ENCODE measurements at places on chromosomes 16 and 17.

- no peak for DNase-seq
Observed at GRCh38 chr17:72122010-72122764, 1.4 kb downstream of the SOX9 start.

DNA sequence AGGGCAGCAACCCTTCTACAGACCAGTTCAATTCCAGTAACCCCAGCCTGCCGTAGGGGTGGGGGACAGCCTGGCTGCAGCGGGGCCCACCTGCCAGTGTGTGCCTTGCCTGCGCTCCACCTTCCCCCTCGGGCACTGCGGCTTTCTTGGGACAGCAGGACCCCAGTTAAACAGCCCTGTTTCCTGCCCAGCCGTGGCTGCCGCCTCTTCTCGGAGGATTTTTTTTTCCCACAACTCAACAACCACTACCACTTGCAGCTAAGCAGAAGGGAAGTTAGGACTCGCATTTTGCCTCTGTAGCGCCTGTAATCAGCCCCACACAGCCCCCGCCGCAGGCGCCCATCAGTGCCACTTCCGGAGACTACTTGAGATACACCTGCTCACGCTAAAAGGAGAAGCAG, 76.1 kb downstream of the RAI1 start:
- DNase-seq, result no peak

- DNase-seq, result no peak
Observed at GRCh38 chr17:21418446-21419298, 42.5 kb downstream of the KCNJ12 start.

- no peak for DNase-seq
Observed at GRCh38 chr16:68117884-68118283, 32.7 kb downstream of the NFATC3 start.

DNA sequence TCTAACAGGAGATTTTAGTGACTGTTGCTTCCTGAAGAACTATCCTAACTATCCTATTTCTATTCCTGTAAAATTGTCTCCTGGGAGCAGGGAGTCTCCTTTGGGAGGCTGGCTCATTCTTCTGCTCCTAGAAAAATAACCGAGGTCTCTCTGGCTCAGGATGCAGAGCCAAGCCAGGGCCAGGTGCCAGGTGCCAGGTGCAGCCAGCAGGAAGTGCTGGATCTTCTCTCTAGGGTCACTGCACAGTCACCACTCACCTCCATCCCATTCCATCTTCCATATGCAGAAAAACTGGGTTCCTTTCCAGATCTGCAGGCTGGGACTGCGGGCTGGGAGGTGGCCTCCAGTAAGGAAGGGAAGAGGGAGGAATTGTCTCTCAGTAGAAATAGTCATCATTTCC, 3.8 kb upstream of the TMC7 start:
- DNase-seq, result no peak

All from epithelial cell of prostate (primary cell).